CD4-positive, alpha-beta memory T cell (primary cell): ENCODE measurements at places on chromosomes 6 and 20. TPM values are rescaled to one million over a fixed set of nuclear protein-coding genes. Genes with fewer than 3 reads are reported as not detected.

GRCh38 chr6:18215436-18215835 lies 48.9 kb downstream of the DEK start:
- DNase-seq, result no peak

GRCh38 chr6:22928775-22929174 lies 359.4 kb downstream of the HDGFL1 start:
- DNase-seq, result no peak

GRCh38 chr6:145241039-145241438 lies 494.3 kb downstream of the EPM2A start:
- DNase-seq, result no peak

GRCh38 chr6:43544461-43544860 lies 27.6 kb downstream of the POLR1C start:
- no peak for DNase-seq

DNA sequence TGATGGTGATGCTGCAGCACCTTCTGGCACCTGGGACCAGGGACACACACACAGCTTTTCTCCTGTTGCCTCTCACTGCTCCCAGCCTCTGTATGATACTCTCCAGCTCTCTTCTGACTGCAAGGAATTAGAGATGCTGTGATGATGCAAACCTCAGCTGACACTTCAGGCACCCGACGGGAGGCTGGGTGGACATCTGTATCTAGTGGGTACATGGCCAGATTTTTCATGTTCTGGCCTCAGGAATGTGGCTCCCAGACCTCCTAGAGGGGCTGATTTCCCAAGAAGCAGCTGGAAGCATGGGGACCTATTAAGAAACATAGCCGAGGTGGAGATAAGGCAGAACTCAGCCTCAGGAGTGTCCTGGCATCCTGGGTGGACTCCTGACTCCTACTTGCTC lies 6.8 kb upstream of the EPB41L1 start:
- no peak for DNase-seq

DNA sequence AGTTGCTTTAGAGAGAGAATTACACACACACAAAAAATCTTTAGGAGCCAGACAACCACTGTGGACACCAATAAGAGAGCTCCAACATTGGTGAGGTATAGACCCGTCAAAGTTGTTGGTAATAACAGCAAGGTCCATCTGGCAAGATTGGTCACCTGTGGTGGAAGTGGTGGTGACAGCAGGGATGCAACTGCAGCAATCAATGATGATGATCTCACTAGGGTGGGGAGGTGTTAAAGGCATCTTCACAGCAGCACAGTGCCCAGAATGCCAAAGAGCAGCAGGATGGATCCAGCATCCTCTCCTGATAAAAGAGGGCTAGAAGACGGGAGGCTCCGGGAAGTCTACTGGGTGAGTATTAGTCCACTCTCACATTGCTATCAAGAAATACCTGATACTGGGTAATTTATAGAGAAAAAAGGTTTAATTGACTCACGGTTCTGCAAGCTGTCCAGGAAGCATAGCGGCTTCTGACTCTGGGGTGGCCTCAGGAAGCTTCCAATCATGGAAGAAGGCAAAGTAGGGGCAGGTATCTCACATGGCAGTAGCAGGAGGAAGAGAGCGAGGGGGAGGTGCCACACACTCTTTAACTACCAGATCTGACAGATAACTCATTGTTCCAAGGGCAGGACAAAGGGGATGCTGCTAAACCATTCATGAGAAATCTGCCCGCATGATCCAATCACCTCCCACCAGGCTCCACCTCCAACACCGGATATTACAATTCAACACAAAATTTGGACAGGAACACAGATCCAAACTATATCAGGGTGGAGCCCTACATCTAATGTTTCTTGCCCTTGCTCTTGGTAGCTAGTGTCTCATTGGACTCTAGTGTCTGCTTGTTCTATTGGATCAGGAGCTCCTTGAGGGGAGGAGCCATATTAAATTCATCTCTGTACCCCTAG lies 48.9 kb downstream of the KLHL31 start:
- DNase-seq, result no peak

DNA sequence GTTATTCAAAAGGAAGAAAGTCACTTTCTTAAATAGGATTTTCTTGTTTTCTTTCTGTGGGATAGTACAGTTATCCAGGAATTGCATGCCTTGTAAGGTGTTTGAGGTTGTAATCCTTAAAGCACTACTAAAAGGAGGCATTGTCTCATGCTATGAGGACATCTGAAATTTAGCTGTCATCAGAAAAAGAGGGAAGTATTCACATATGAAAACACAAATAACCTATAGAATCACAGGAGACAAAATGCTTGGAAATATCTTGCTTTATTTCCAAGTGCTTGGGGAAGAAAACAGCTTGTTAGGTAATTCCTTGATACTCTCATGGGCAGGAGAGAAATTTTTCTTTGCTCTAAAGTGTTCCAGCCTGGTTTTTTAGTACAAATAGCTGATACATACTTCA lies 40.1 kb downstream of the HECA start:
- no peak for DNase-seq

DNA sequence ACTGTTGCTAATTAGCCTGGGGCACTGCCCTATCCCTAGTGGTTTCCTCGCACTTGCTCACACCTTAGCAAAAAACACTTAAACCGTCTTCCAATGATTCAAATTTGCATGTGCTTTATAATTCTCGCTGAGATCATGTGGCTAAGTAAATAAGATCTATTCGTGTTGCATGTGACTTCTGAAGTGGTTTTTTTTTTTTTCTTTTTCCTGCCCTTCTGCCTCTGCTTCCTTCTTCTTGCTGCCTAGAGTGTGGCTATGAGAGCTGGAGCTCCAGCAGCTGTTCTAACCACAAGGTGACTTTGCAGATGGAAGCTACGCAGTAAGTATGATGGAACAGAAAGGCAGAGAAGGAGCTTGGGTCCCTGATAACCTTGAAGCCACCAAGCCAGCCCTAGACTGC lies 36.5 kb downstream of the SULF2 start:
- no peak for DNase-seq

DNA sequence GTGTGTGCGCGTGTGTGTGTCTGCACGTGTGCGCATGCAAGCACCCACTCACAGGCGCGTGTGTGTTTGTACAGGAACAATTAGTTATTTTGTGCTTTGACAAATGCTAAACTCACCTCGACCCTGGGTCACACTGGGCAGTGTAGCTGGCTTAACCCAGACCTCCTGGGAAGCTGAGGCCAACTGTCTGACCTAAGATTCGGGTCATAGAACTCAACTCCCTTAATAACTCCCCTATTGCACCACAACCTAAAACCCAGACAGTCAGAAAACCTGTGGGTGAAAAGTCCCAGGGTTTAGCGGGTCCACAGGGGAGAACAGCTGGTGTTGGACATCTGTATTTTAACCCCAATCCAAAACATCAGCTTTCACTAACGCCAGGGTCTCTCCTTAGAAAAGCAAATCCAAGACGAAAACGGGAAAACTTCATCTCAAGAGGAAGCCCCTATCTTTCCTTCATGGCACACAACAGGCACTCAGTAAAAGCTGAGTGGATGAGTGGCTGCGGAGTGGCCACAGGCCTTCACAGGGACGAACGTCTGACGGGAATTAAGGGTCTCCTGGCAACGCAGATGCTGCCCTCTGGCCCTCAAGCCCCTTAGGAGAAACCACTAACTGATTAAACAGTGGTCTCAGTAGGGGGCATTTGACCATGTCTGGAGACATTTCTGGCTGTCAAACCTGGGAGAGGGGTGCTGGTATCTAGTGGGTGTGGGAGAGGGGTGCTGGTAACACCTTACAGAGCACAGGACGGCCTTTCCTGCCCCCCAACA lies 4.5 kb downstream of the PMEPA1 start:
- DNase-seq, result no peak

DNA sequence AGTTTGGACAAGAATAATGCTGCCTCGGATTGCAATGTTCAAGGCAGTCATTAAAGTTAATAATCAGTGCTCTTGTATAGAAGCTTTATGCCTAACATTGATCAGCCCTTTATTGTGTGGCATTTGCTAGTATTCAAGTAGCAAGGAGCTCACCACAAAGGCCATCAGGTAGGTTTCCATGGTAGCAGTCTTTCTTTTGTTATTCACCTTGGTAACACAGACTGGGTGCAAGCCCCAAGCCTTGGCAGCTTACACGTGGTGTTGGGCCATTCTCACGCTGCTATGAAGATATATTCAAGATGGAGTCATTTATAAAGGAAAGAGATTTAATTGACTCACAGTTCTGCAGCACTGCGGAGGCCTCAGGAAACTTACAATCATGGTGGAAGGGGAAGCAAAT lies 149.3 kb downstream of the ADAT2 start:
- DNase-seq, result no peak

DNA sequence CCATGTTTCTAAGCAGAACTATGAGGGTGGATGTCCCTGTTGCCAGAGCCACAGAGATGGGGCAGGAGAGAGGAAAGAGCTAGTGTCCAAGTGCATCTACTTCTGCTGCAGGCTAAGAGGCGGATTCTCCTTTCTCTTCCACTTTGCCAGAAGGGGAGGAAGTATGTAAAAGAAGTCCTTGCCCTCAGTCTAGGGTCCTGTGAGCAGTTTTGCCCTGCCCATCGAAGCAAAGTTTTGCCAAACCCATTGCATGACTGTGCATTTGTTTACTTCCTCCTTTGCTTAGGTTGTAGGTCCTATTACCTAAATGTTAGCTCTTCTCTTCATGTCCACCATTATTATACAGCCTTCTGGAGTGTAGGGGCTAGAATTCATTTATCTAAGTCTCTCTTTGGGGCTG lies 106.2 kb upstream of the ARMC2 start:
- no peak for DNase-seq

GRCh38 chr20:4919047-4919704 lies 82.1 kb downstream of the SLC23A2 start:
- no peak for DNase-seq

- DNase-seq, result no peak
Observed at GRCh38 chr6:11083956-11084355, 9.7 kb upstream of the SMIM13 start.

DNA sequence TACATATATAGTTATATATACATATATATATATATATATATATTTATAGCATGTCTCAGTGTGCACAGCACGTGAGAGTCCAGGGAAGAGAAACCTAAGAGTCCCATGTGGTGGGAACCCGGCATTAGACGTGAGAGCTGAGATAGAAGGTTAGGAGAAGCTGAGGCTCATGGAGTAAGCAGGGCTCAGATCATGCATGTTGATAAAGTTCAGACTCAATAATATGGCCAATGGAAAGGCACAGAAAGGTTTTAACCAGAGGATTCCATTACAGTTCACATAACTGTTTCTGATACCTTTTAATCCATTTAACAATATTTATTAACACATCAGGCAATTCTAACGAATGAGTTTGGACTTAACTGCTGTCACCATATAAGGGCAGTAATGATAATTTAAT lies 143.4 kb downstream of the MYB start:
- no peak for DNase-seq

GRCh38 chr6:30748851-30749540 lies 4.6 kb upstream of the IER3 start:
- DNase-seq, result no peak

DNA sequence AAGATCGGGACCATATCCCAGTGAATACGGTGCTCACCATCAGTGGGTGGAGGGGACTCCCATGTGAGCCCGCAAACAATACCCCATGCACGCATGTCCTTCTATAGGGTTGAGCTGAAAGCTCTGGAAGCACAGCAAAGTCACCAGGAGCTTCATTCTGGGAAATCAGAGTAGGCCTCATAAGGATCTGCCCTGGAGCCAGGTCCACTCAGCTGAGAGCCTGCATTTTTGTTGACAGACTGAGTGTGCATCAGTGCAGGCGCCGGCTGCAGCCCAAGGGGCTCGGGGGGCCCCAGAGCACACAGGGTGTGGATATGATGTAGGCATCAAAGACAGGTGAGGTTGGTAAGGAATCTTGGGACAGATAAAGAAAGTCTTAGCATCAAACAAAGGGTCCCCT lies 79.8 kb upstream of the CD93 start:
- DNase-seq, result no peak

DNA sequence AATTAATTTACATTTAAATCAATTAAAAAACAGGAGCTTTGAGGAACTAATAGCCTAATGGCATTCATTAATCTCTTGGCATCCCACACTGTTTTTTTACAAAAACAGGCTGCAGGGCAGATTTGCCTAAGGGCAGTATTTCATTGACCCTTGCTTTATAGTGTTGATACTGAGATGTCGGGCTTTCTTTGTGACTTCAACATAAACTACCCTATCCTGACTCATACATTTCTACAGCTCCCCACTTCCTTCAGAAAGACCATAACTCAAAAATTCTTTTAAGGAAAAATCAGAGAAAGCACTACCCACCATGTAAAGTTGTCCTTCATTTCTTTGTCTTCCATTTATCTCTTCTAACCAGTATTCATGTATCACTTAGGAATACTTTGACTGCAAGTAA lies 92.2 kb upstream of the NT5E start:
- no peak for DNase-seq

- DNase-seq, result no peak
Observed at GRCh38 chr6:5205035-5205507, 55.7 kb downstream of the LYRM4 start.

Gene CYP21A2
- 0.61 TPM for total RNA-seq

Gene C20orf202
- total RNA-seq, result not detected

Gene ZBTB22
- 28.6 TPM for total RNA-seq

Gene PSORS1C2
- not detected for total RNA-seq

Gene NUS1
- total RNA-seq, result 33.0 TPM

Gene SRSF12
- total RNA-seq, result not detected

Gene BPIFB1
- total RNA-seq, result not detected

Gene ZBTB12
- total RNA-seq, result 2.4 TPM

Gene GGTLC1
- total RNA-seq, result not detected
